ENCODE measurements at places on chromosomes 6 and 20. TPM values are rescaled to one million over a fixed set of nuclear protein-coding genes. Genes with fewer than 3 reads are reported as not detected.

Gene TREM2
- total RNA-seq = 1.00 TPM

Gene EEF1A2
- total RNA-seq = 1,265 TPM

Gene GTSF1L
- total RNA-seq = not detected

Gene OOEP
- total RNA-seq = not detected

Gene ADGRF4
- total RNA-seq = not detected

Gene OXT
- total RNA-seq = not detected

Gene SLC17A3
- total RNA-seq = not detected

Gene TCF15
- 19.8 TPM for total RNA-seq

Gene ADAM33
- 3.8 TPM for total RNA-seq

Data from heart right ventricle (tissue), 16 donors.